ENCODE measurements at places on chromosomes 6 and 20. TPM values are rescaled to one million over a fixed set of nuclear protein-coding genes. Genes with fewer than 3 reads are reported as not detected.

The C6orf141 gene
- polyA plus RNA-seq = 0.32 TPM

The NEURL2 gene
- polyA plus RNA-seq = 2.1 TPM

The SAMD3 gene
- polyA plus RNA-seq = 0.40 TPM

The ARHGAP40 gene
- polyA plus RNA-seq = 0.06 TPM

The OR2J3 gene
- not detected for polyA plus RNA-seq

The ZNF831 gene
- not detected for polyA plus RNA-seq

The CDSN gene
- not detected for polyA plus RNA-seq

The SLC4A11 gene
- 0.94 TPM for polyA plus RNA-seq

The UNC93A gene
- polyA plus RNA-seq = not detected

The CHRNA4 gene
- not detected for polyA plus RNA-seq

The RIPOR3 gene
- polyA plus RNA-seq = 1.2 TPM

The MDC1 gene
- polyA plus RNA-seq = 7.5 TPM

The PI3 gene
- not detected for polyA plus RNA-seq

The ARFGEF3 gene
- polyA plus RNA-seq = 0.27 TPM

The ZC2HC1B gene
- not detected for polyA plus RNA-seq

The FNDC1 gene
- 0.10 TPM for polyA plus RNA-seq

The LTB gene
- not detected for polyA plus RNA-seq

The SPTLC3 gene
- polyA plus RNA-seq = 0.27 TPM

The FILIP1 gene
- 0.44 TPM for polyA plus RNA-seq

The DCDC2 gene
- not detected for polyA plus RNA-seq

All from BJ (cell line).